ENCODE measurements at places on chromosomes 6 and 20.

DNA sequence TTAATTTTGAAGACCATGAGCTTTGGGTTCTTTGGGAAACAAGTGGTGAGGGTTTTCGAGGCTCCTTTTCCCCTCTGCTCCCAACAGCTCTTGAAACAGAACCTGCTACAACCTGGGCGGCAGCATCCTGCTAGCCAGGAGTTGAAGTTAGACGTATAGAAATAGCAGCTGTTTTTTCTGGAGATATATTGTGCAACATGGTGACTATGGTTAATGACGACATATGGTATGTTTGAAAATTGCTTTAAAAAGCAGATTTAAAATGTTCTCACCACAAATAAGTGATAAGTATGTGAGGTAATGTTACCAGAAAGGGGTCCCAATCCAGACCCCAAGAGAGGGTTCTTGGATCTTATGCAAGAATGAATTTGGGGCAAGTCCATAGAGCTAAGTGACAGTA, 138.9 kb downstream of the PDE7B start:
- no peak for DNase-seq

GRCh38 chr20:6806275-6806674, 38.8 kb downstream of the BMP2 start:
- no peak for DNase-seq

DNA sequence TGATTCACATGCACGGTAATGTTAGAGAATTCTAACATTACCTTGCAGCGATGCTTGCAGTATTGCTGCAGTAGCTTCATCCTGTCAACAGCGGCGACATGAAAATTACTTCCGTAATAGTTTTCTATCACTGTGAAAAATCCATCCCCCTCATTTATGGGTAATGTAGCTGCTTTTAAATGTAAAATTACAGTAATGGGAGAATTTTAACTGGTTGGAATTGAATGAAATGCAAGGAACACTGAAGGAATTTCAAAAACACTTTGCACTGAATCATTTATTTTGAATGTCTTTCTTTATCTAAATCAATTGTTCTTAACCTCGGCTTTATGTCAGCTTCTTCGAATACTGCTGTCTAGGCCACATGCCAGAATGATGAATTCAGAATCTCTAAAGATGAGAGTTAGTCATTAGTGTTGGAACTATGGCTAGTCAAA, 102.4 kb upstream of the HIVEP1 start:
- no peak for DNase-seq

DNA sequence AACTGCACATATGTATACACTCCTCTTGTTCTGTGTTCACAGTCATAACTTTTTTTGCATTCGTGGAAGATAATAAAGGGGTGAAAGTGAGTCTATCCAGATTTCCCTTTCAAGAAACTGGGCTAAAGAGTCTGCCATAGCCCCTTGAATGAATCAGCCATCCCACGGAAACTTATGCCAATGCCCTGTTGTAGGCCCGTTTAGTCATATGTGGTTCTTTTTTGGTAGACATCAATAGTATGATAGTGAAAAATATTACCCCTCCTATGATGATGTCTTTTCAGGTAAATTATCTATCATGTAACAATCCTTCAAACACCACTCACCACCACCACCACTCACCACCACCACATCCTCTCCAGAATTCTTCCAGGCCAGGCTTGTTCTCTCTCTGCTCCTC, 99.9 kb upstream of the MYLIP start:
- DNase-seq = no peak

- DNase-seq = no peak
These were observed 311.6 kb downstream of the CDC5L start for GRCh38 chr6:44699082-44699481.

DNA sequence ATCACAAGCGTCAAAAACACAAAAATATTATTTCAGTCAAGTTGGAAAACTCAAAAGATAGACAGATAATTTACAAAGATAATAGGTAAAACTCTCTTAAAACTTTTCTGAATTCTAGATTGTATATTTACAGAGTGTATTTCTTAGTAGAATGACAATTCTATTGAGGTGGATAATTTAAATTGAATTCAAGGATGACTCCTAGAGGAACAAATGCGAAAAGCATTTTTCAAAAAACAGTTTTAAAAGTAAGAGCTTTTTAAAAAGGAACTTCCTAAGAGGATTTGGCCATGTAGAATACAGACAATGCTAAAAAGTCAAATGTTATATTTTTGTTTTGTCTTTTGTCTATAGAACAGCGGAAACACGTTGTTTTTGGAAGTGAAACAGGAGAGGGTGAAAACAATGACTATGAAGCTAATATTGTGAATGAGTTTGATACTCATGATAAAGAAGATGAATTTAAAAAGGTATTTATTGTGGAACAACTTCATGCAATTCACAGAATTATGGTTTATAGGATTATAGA, 90.1 kb downstream of the DNAH8 start:
- no peak for DNase-seq

- no peak for DNase-seq
These were observed 62.6 kb upstream of the SIRPA start for GRCh38 chr20:1832634-1833033.

DNA sequence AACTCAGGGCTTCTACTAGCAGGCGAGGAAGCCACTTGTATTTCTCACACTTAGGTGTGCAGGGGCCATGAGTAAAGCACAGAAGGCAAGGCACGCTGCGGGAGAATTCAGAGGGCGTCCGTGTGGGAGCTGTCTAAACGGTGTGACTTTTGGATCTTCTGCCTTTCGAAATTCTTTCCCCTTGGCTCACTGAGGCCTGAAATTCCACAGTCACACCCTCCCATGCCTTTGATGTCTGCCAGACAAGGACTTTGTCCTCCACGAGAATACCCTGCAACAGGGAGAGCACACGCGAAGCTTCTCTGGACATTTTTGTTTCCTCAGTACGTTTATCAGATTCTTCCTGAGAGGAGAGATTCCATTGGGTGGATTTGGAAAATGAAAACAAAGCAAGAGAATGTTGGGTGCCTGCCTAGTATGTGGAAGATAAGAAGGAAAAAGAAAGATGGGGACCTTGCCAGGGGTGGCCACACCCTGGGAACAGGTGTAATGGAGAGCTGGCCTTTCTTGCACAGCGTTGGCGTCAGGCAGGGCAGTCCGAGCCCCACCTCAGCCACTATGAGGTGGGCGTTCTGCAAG, 235.7 kb downstream of the MYLK4 start:
- no peak for DNase-seq

DNA sequence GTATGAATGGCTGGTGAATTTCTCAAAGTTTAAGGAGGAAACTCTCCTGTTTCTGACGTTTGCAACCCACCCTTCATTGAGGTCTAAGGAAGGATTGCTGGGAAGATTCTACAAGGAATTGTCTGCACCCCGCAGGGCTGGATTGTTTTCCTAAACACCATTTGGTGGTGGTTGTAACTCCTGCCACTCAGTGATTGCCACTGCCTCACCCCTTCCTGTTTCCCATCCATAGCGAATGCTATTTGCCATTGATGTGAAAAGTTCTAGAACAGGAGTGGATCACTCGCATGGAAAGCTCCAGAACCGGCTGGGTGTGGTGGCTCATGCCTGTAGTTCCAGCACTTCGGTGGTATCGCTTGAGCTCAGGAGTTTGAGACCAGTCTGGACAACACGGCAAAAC, 8.7 kb upstream of the DSP start:
- no peak for DNase-seq

DNA sequence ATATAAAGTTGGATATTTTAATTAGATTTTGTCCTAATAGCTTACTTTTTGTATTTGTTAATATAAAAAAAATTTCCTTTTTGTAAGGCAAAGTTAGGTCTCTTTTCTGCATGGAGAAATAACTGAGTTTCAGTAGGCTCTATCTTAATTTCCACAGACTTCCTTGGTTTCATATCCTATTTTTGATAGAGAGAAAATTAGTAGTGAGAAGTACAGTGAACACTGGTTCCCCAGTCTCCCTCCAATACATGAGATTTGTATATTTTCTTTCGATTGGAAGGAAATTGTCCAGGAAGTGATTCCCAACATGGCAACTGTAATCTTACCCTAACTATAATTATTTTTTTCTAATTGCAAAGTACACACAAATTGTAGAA, 26.4 kb downstream of the TRIM27 start:
- no peak for DNase-seq

- DNase-seq = no peak
These were observed 311.1 kb upstream of the JAG1 start for GRCh38 chr20:10984913-10985312.

Data from GM12865 (cell line).